ENCODE measurements at places on chromosomes 5 and 9.
A peak's percentile ranks its signal among the peaks of the same experiment; 100 is the strongest.

DNA sequence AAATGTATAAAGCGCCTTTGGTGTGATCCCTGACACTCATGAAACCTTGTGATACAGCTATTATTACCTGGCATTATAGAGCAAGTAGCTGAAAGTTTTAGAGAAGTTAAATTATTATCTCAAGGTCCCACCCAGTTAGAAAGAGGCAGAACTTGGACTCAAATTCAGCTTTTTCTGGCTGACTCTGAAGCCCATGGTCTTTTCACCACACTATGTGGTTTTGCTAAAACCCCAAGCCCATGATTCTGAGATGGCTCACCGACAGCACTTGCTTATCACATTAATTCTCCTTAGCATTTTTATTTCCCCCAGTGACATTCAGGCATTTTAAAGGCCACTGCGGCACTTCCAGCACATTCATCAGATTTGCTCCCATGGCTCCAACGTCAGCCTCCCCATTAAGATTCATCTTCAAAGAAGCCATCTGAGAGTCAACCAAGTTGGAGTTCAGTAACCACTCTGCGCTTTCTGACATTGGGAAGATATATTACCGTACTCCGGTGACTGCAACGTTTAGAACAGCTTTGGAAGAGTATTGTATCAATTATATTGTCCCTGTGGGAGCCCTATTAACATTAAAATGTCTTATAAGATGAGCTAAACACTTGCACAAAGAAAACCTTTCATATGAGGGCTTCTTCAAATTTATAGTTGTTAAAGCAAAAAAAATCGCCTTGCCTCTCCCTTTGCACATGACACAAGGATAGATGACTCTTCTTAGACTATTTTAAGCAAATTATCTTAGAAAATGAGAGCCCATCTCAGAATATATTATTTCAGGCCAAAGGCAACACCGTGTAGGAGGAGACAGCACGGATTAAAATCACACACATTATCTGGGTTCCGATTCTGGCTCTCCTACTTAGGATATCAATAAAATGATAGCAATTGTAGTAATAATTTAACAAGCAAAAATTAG is 638.1 kb downstream of the ACTL7B start:
- no peak for DNase-seq

DNA sequence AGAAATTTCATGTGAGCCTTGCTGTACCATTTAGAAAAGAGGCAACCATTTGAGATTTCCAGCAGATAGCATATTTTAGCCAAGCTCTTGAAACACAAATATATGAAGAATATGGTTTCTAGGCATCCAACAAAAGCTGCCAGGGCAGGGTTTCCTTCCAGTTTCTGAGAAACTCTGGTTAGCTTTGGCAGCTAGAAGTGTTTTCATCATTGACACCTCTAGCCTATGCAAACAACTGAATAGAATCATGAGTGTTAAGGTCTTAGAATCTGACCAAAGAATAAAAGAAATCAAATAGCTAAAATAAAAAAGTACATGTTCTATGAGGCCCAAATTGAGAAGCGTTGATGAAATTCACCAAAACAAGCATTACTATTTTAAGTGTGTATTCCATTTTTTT is 188.1 kb downstream of the TMEM167A start:
- DNase-seq, result no peak

DNA sequence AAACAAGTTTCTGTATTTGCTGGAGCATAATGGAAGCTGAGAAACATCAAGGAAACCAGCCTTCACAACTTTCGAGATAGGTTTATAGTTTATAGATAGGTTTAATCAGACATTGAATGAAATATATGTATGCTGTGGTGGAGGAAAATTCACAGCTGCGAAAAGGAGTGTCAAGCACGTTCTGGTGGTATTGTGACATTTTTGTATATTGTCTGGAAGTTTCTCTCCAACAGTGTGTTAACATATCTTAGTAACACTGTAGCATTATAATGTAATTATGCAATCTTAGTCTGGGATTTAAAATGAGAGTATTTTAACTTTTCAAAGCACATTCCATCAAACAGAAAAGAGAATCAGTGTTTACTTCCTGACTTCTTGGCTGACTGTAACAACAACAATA is 50.0 kb downstream of the FCHO2 start:
- no peak for DNase-seq

GRCh38 chr9:130950039-130950311 is 10.9 kb upstream of the FIBCD1 start:
- DNase-seq, result no peak

GRCh38 chr5:147203213-147203612 is 31.6 kb upstream of the STK32A start:
- no peak for DNase-seq

- DNase-seq, result no peak
Observed at GRCh38 chr9:119157196-119157595, 212.0 kb downstream of the BRINP1 start.

GRCh38 chr5:74386571-74387334 is 253.8 kb downstream of the ENC1 start:
- no peak for DNase-seq

- DNase-seq, result no peak
Observed at GRCh38 chr9:16417161-16417560, 453.3 kb downstream of the BNC2 start.

- no peak for DNase-seq
Observed at GRCh38 chr5:72138943-72139521, 31.8 kb downstream of the MAP1B start.

DNA sequence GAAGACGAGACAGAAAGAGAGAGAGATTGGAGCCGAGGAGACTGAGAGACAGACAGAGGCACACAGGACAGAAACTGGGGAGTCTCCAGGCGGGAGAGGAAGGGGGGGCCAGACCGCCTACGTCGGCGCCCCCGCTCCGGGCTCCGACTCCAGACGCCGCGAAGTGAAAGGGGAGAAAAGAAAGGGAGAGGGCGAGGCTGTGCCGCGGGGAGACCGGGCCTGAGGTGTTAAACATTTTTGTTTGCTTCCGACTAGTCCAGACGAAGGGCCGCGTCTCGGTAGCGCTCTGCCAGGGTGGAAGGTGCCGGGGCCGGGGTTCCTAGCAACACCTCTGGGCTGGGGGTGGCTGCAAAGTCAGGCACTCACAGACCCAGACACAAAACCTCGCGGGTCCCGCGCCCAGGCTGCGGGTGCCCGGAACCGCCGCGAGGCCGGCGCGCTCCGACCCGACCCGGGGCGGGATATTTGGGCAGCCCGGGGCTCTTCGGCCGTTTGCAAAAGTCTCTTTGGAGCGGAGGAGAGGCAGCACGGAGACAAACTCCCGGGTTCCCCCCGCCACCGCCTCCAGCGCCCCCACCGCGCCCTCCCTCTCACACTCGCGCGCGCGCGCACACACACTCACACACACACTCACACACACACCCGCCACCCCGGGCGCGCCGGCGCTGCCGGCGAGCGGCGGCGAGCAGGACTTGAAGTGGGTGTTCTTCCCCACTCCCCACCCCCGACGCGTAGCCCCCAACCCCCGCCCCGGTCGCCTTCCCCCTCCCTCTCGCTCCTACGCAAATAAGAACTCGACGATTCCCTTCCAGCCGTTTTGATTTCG is 626 bp upstream of the FST start:
- peak; percentile 79 for DNase-seq
